ENCODE measurements at places on chromosomes 12 and 14.

GRCh38 chr14:49586673-49587460 is 687 bp upstream of the RPS29 start:
- peak; percentile 41 for DNase-seq

- DNase-seq: no peak
Observed at GRCh38 chr12:7118881-7119280, 9.8 kb downstream of the RBP5 start.

GRCh38 chr12:48996794-48997718 is 2.1 kb downstream of the DDN start:
- DNase-seq: no peak

DNA sequence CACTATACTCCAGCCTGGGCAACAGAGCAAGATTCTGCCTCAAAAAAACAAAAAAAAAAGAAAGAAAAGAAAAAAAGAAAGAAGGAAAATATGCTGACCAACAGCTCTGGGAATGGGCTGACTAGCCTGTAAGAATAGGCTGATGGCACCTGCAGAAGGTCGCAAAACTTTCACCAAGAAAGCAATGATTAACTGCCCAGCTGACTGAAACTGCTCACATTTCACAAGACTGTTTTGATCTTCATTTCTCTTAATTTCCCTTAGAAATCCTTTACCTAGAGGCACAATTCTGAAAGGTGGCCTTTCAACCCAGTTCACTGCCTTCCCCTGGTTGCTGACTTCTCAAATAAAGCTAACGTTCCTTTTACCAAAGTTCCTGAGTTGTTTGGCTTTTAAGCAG is 12.4 kb downstream of the BEST3 start:
- DNase-seq: no peak

- DNase-seq: no peak
Observed at GRCh38 chr14:53341324-53341723, 188.2 kb upstream of the DDHD1 start.

DNA sequence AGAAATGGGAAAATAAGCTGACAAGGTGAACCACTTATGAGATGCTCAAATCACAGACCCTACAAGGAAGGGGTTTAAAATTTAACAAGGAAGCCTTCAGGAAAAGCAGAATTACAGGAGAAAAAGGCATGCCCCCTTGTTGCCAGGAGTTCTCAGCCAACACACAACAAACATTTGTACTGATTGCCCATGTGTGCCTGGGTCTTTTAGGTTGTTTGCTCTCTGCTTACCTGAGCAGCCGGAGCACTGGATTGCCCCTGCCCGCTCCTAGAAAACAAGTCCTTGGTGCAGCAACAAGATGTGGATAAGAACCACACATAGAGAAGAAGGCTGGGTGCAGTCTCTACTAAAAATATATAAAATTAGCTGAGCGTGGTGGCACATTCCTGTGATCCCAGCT is 3.4 kb downstream of the DRAM1 start:
- no peak for DNase-seq
